ENCODE measurements at places on chromosomes 12 and 14.

GRCh38 chr14:23550812-23551265 lies 726 bp downstream of the ZFHX2 start:
- no peak for DNase-seq

DNA sequence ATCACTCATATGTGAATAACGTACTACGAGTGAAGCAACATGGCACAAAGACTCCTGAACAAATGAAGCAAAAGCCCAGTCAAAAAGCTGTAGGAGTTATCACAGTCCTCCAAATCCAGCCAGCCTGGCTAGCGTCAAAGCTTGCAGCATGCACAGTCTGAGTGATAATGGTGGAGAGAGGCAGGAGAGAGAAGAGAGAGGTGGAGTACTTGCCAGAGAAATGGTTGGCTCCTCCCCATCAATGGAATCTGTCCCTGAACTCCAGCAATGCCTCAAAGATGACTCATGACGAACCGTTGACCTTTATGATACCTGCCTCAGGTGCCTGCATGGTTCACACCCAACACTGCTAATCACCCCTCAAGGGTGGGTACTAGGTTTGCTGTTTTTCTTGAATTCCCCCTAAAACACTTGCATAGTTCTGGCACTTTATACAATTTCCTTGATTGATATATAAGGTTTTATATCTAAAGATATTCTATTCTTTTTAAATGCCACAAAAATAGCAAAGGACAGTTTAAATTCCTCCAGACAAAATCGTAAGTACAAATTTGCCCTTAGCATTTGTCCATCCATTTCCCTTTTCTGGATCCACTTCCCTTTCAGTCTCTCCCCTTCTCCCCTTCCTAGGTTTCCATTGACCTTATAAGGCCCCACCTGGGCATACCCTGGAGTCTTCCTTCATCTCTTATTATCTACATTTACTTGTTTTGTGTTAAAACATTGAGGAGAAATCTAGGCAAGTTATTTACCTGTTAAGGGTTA lies 10.2 kb downstream of the ARHGDIB start:
- no peak for DNase-seq

DNA sequence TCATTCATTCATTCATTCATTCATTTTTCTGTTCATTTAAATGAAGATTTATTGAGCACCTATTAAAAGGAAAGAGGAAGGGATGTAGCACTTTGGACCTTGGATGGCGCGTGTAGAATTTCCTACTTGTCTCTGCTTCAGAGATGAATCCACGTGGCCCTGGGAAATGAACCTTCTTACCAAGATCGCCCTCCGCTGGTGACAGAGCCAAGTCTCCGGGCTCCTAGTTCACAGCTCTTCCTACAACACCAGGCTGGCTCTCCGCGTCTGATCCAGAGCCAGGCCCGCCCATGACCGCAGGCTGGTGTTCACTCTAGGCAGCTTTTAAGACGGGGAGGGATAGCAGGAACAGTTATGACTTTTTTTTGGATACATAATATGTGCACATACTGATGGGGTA lies 70.9 kb upstream of the PIWIL1 start:
- DNase-seq: no peak

DNA sequence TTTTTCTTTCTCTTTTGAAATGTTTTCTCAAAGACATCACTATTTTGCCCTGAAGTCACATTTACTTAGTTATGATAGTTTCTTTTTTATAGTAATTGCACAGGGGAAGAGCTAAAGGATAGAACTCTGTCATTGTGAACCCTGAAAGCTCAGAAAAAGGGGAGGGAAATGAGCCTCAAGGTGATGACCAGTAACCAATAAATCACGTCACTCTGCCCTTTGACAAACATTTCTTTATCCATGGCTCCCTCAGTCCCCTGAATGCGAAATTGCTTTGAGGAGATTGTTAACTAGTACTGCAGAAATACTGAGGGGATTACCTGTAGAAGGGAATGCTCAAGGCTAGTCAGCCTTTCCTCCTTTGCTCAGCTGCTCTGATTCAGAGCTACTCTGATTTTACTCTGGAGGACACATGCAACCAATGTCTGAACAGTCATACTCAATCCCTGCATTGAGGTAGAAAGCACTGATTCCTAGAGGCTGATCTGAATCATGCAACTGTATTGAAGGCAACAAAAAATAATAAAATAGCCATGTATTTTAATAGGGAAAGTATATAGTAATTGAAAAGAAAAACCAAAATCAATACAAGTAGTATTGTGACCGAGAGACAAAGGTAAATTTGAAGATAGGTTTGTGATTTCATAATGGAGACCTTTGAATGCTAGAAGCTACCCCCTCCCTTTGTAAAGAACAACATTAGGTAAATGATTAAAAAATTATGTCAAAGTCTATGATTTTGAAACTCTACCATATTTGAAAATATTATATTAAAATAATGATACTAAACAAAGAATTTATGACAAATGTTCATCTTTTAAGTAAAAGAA lies 24.7 kb downstream of the SLCO1B1 start:
- no peak for DNase-seq

DNA sequence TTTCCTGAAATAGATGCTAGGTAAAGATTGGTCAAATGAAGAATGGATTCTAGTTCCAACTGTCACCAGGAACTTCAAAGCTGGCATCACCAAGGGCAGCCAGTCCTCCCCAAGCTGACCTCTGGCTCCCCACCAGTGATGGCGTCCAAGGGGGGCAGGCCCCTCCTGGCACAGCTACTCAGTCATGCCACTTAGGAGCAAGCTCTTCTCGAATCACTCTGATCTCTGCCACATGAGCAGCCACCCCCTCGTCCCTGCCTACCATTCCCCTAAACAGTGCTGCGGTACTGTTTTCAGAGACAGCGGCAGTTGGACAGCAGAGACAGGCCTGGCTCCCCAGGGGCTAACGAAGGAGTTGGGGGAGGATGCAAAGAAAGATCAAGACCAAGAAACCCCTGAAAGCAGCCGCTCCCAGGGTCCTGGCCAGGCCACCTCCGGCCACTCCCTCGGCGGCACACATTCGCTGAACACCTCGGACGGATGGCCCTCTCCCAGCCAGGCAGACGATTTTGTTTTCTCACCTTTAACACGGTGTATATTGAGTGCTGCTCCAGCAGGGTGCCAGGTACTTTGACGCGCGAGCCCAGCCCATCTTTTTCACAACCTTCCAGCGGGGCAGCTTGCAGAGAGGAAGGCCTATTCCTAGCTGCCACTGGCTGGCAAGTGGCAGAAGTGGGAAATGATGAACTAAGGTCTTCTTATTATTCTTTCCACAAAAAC lies 47.4 kb downstream of the ARL6IP4 start:
- no peak for DNase-seq

Measured in GM04504 (cell line).